ENCODE measurements at places on chromosomes 2 and 18.

DNA sequence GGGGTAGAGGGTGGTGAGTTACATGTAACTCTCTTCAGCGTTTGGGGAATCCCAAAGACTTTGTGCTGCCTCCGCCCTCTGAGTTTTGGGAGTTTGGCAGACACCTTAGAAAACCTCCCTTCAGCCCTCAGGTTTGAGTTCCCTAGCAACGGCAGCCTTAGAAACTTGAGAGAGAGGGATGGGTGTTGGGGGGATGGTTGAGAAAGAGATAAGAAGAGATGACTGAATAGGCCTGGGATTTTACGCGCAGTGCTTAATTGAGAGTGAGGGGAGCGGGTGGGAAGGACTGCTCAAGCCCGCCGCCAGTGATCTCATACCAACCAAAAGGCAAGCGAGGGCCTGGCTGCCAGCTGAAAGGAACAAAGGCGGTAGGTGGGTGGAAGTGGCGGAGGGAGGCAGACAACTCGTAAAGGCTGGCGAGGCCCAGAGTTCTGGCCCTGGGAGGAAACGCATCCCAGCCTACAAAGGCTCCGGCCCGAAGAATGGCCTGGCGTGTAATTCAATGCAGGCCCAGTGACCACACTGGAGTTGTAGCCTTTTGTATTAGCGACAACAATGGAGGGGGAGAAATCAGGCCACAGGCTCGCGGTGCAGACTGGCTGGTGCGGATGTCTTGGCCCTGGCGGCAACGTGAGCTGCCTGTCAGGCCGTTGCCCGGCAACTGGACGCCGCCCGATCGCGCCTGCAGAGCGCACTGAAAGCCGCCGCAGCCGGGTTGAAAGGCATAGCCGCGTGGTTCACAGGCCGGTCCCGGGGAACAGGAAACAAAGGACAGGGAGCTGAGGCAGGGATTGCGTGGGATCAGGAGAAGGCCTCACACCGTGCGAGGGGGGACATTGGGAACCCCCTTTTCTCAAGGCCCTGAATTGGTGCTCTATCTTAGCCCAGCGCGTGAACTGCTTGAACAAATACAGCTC, 39.9 kb upstream of the DARS1 start:
- peak; percentile 76 for DNase-seq

DNA sequence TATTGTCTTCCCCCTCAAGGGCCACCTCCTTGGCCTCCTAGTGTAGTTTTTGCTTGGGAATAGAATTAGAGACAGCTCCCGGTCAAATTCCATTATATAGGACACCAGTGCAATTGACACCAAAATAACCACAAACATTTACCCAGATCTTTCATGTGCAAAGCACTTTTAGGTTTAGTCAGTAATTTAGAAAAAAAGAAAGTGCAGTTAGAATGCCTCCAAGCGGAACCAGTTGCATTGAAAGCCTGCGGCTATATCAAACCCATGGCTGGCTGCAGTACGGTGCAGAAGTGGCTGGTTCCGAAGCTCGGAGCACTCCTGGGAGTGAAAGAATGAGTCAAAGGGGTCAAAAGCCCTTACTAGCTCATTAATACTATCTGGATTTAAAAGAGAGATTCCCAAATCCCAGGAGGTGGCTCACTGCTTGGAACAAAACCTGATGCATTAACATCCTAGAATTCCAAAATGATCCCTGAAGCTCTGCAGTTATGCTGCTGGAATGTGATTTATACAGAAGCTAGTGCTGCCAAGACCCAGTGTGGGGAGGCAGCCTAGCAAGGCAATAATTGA, 432.2 kb upstream of the KLHL29 start:
- DNase-seq: no peak

GRCh38 chr2:195410074-195410671, 246.9 kb upstream of the SLC39A10 start:
- DNase-seq: no peak

DNA sequence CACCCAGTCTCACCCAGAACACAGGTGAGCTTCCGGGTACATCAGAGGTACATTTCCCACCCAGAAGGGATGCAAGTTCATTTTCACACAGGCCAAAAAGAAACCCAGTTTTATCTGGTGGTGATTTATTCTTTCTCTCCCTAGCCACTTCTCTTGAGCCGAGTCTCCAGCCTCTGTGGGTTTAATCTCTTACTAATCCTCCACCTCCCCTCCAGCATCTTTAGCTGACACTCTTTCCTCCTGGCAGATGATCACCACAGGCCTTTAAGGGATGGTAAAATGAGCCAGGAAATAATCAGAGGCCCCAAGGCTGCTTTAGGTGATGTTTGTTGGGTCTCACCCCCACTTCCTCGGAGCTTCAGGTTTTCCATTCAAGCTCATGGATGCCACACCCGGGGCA, 145.7 kb upstream of the DLX2 start:
- no peak for DNase-seq

- DNase-seq: no peak
These were observed 2.3 kb downstream of the MBOAT2 start for GRCh38 chr2:9001229-9001628.

All from C1 segment of cervical spinal cord (tissue), 14 donors.